ENCODE measurements at places on chromosomes 4 and X.

DNA sequence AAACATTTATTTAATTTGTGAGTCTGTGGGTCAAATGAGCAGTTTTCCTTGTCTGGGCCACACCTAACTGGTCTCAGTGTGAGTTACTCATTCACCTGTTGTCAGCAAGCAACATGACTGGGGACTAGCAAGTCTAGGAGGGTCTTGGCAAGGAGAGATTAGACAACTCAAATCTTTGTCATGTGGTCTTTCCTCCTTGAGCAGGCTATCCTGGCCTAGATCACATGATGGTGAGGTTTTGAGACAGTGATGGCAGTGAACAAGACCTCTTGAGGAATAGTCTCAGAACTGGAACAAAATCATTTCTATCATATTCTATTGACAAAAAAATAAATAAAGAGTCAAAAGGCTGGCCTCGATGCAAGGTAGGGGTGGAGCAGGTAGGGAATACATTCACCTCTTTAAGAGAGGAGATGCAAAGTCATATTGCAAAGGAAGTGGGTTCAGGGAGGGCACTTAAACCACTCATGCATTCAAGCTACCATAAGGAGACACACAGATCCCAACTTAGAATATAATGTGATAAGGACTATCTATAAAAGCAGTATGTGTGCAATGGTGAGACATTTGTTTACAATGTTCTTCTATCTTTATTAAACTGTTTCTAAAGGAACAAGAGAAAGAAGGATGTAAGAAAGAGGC is 135.7 kb downstream of the ZNF330 start:
- DNase-seq: no peak

DNA sequence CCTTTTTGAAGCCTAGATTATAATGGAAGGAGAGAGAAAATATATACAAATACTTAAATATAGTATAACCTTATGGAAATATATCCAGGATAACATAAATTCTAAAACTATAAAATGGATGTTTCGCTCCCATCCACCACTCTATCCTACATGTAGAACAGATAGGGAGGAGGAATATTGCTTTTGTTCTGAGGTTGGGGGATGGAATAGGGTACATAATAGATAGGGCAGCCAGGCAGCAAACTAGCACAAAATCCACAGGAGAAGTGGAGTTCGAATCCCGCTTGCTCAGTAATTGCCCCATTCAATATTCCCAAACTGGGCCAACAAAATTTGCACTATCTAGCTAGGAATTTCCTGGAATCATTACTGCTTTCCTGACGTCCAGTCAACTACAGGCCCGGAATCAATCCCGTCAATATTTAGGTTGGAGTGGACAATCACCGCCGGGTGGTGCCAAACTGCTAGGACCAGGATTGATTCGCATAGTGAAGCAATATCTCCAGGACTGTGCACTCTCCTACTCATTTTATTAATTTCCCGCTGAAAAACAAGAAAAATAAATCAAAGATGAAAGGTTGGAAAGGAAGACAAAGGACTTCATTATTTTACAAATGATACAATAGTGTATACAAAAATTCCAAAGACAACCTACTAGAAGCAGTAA is 40.4 kb upstream of the PAPSS1 start:
- DNase-seq: no peak

GRCh38 chr4:96744676-96745075 is 904.8 kb downstream of the PDHA2 start:
- no peak for DNase-seq

DNA sequence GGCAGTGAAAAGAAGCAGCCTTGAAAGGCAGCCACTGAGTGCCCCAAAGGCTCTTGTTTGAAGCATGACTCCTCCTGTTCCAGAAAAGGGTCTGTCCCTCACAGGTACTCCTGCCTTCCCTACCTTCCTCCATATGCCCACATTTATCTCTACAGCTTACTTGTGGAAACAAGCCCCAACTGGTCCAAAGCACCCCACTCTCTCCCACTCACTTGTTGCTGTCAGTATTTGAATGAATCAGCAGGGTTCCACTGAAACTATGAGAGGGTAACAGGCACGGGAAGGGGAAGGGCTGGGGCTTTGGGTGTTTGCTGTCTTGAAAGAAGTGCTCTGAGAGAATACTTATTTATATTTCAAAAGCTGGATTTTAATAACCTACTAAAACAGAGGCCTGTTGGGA is 34.9 kb downstream of the GPR143 start:
- DNase-seq: no peak

DNA sequence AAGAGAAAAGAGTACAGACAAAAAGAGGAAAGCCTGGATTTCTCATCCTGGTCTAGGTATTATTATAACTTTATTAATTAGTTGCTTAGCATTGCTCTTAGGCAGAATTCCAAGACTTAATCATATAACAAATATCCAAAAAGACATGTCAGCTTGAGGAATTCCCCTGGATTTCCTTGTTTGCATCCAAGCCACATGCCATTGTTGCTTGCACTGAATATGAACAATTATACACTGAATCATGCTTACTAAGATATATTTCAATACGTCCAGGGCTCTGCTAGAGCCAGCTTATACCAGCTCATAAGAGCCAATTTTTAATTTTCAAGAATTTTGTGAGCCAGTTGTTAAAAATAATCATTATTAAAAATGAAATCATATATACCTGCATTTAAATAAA is 5.5 kb upstream of the TLR10 start:
- DNase-seq: no peak

- no peak for DNase-seq
Measured at GRCh38 chrX:106955004-106955772, 35.0 kb downstream of the CLDN2 start.

- peak; percentile 41 for DNase-seq
Measured at GRCh38 chrX:8971116-8971515, 62.8 kb downstream of the FAM9B start.

DNA sequence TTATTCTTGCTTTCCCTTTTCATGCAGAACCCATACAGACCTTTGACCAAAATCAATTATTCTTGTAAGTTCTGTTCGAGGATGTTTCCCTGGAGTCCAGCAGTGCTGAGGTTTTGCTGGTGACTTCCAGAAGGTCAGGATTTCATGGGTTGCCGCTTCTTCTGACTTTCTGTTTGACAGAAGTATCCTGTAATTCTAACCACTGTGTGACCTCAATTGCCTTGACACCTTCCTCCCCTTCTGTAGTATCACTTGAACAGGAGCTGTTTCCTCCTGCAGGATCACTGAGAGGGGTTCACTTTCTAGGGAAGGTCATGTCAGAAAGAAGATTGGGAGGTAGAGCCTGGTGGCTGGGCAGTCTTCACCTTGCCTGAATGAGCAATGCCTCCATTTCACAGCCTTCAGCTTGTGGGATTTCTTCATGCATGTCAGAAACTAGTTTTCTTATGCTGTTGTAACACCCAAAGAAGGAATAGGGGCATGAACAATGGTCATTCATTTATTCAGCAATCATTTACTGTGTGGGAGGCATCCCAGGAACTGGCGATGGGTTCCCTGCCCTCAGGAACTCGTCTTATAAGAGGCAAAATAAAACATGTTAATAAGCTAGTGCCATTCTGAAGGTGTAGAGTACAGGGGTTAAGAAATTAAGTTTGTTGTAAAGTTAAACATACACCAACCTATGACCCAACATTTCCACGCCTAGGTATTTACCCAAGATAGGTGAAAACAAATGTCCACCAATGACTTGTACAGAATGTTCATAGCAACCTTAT is 205.9 kb downstream of the SOWAHB start:
- DNase-seq: no peak

GRCh38 chr4:168076989-168077725 is 15.2 kb upstream of the ANXA10 start:
- peak; percentile 24 for DNase-seq

- DNase-seq: no peak
Measured at GRCh38 chr4:76105652-76106051, 31.1 kb downstream of the ART3 start.

- no peak for DNase-seq
Measured at GRCh38 chrX:78950009-78950835, 5.0 kb downstream of the P2RY10 start.

- DNase-seq: no peak
Measured at GRCh38 chrX:114152130-114152529, 431.8 kb upstream of the HTR2C start.

DNA sequence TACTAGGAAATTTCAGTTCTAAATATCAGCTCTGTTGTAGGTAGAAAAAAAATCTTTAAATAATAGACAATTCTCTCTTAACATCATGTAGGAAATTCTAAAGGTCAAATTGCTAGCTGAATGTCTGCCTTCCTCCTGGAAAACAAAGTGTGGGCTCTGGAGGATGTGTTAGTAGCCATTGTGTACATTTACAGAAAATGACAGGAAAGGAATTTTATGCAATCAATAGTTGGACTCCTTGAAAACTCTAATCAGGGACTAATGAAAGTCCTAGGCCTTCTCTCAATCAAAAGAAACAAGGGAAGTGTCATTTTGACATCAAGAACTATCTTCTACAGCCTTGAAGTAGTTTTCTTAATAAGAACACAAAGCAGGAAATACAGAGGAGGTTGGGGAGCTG is 174.6 kb downstream of the ANKRD50 start:
- DNase-seq: no peak

GRCh38 chr4:47837094-47837907 is 566 bp downstream of the CORIN start:
- peak; percentile 37 for DNase-seq

DNA sequence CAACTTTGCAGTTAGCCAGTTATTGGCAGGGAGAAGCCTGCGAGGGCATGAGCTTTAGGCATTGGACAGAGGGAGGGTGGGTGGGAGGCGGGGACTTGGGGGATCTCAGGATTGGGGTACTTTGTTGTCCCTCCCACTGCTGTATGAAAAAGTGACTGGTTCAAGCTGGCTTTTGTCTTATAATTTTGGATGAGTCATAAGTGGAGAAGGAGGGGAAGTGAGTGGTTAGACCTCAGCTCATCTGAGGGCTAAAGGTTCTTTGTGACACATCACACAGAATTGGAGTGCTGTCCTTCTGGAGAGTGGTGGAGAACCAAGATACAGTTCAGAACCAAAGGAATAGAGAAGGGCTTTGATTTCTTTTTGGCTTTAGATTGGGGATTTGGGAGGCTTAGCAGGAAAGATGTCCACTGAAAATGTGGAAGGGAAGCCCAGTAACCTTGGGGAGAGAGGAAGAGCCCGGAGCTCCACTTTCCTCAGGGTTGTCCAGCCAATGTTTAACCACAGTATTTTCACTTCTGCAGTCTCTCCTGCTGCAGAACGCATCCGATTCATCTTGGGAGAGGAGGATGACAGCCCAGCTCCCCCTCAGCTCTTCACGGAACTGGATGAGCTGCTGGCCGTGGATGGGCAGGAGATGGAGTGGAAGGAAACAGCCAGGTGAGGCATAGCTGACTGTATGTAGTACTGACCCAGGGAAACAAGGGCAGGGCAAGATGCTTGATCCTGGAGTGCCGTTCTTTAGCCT is at the start of gene SLC4A4:
SLC4A4 (plus strand) TSS at position 175 of the 748 bp plus-strand sequence.
- DNase-seq: peak; percentile 19

DNA sequence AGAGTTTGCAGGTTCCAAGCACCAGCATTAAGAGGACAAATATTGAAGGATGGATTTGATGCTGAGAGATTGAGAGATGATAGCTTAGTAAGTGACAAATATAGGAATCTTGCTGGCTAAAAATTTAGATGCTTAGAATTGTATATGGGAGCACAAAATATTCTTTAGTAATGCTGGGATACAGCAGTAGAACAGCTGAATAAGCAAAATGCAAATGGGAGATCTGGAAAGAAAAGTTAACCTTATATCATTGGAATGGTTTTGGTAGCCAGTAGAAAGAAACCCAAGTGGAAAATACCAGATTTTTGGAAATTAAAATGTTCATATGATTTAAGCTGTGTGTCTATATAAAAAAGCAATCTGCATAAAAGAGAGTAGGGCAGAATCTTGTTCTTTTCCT is 308.6 kb upstream of the CPEB2 start:
- no peak for DNase-seq

- DNase-seq: peak; percentile 21
Measured at GRCh38 chr4:38671592-38671940, 7.6 kb downstream of the KLF3 start.

- no peak for DNase-seq
Measured at GRCh38 chr4:3767570-3768288, 1.5 kb downstream of the ADRA2C start.

- no peak for DNase-seq
Measured at GRCh38 chrX:152869972-152870371, 27.9 kb upstream of the ZNF185 start.

GRCh38 chr4:175833574-175834311 is 21.7 kb upstream of the GPM6A start:
- no peak for DNase-seq

GRCh38 chr4:25814301-25815136 is 48.3 kb downstream of the SEL1L3 start:
- DNase-seq: no peak

GRCh38 chr4:71189471-71189870 is 149.3 kb upstream of the SLC4A4 start:
- DNase-seq: no peak

DNA sequence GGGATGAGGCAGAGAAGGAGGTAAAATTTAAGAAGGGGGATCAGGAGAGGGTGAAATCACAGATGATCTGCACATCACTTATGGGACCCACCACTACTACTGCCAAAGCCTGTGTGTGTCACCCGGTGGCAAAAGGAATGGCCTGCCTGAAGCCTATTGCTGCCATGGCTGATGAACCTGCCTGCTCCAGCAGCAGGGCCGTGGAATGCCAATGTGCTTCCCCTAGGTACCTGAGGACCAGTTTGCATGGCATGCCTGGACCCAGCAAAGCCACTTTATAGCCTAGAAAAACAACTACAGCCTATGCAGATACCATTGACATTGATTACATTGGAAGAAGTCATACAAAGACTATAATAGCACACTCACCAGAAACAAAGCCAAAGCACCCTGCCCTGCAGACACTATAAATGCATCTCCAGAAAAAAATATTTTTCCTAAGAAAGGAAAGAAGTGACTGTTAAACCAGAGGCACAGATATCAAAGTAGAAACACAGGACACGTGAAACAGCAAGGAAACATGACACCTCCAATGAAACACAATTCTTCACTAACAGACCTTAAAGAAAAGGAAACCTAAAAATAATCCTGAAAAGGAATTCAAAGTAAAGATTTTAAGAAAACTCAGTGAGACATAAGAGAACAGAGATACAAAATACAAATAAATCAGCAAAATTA is 680.7 kb upstream of the GRID2 start:
- no peak for DNase-seq

DNA sequence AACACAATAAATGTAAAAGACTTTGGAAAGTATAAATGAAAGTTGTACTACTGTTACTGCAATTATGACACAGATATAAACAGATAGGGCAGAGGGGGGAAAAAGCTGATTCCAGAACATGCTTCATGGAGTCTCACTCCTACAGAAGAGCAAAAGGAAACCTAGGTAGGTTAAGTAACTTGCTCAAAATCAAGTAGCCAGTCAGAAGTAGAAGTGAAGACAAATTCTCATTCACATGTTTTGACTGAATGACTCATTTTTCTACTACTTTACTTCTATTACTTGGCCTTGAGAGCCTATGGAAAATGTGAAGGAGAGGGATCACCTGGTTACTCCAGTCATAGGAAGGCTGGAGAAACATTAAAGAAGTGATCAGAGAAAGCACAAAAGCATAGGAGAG is 23.6 kb upstream of the RASGEF1B start:
- no peak for DNase-seq

- DNase-seq: no peak
Measured at GRCh38 chr4:135325264-135325663, 1123.7 kb upstream of the PABPC4L start.

GRCh38 chr4:182443070-182443469 is 199.9 kb downstream of the TENM3 start:
- no peak for DNase-seq

Data from CD4-positive, alpha-beta T cell treated with Interleukin-4 for 4 hours (primary cell).